Vagina (tissue), 2 donors: ENCODE measurements at places on chromosomes 13 and 19. TPM values are rescaled to one million over a fixed set of nuclear protein-coding genes. Genes with fewer than 3 reads are reported as not detected.

Gene SEMA6B
- 8.3 TPM for total RNA-seq

Gene NFIC
- total RNA-seq, result 142 TPM

Gene ZNF418
- 3.2 TPM for total RNA-seq

Gene PRTN3
- total RNA-seq, result not detected

Gene CYP4F11
- total RNA-seq, result 5.6 TPM

Gene SLC17A7
- total RNA-seq, result 0.74 TPM

DNA sequence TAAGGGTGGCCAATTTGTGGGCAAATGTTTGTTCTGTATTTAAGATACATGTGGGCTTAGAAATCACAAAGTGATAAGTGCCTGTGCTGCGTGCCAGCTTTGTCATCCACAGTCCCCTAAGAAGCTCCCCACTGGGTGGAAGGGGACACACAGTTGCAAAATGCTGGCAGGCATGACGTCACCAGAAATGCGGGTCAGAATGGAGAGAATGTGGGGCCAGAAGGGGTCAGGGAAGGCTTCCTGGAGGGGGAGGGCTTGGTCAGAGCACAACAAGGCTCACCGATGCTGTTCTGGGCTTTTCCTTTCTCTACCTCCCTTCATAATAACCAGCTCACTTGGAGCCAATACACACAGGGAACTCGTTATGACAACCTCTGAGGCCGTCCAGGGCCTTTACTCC, 207.3 kb downstream of the URI1 start:
- no peaks in the 10 kb centered on the region for H3K27me3 ChIP-seq
- H3K4me1 ChIP-seq, result no peaks in the 10 kb centered on the region
- no peaks in the 10 kb centered on the region for H3K36me3 ChIP-seq
- no peak for DNase-seq

- no peaks in the 10 kb centered on the region for H3K27me3 ChIP-seq
- DNase-seq, result no peak
- no peaks in the 10 kb centered on the region for H3K36me3 ChIP-seq
- no peaks in the 10 kb centered on the region for H3K4me1 ChIP-seq
Measured at GRCh38 chr13:91586609-91587008, 188.2 kb downstream of the GPC5 start.

- DNase-seq, result no peak
- H3K27me3 ChIP-seq, result no peaks in the 10 kb centered on the region
- no peaks in the 10 kb centered on the region for H3K4me1 ChIP-seq
- H3K36me3 ChIP-seq, result no peaks in the 10 kb centered on the region
- H3K4me3 ChIP-seq, result no peak overlapping the region
Measured at GRCh38 chr13:22141716-22142115, 470.8 kb downstream of the FGF9 start.

- no peaks in the 10 kb centered on the region for H3K27me3 ChIP-seq
- H3K4me1 ChIP-seq, result peaks cover 95% of the 10 kb centered on the region
- H3K27ac ChIP-seq, result peak overlapping the region; percentile 42
- DNase-seq, result no peak
Measured at GRCh38 chr19:1211494-1212234, 6.1 kb downstream of the STK11 start.

- DNase-seq, result no peak
- H3K27ac ChIP-seq, result no peak overlapping the region
- H3K27me3 ChIP-seq, result no peaks in the 10 kb centered on the region
- peaks cover 9% of the 10 kb centered on the region for H3K4me1 ChIP-seq
- H3K36me3 ChIP-seq, result no peaks in the 10 kb centered on the region
Measured at GRCh38 chr19:12567951-12568350, 16.7 kb upstream of the ZNF564 start.

DNA sequence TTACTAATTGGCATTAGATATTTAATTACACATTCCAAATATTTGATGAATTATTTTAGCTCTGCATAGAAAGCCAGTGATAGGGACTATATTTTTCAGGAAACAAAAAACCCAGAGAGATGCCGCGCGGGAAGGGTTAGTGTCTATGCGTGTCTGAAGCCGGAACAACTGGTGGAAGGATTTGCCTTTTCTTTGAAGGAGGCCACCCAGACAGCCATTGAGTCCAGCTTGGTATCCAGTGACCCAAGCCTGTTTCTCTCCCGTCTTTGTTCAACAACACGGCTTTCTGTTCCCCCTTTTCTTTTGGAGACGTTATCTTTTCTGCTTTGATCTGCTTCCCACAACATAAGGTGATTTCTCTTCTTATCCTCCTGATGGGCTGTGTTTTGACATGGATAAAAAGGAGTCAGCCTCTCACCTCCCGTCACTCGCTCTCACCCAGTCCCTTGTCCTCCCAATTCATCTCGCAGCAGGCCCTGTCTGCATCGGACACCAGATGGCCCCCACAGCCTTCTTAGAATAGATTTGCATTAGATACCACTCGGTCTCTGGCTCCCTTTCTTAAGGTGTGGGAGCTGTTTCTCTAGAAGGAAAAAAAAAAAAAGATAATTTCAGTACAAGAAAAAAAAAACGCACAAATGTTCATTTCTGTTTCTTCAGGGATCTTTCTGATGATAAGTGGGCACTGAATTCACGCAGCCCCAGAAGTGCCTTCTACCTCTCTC, 361.8 kb downstream of the ZNF536 start:
- H3K27me3 ChIP-seq, result no peaks in the 10 kb centered on the region
- H3K4me3 ChIP-seq, result no peak overlapping the region
- H3K4me1 ChIP-seq, result no peaks in the 10 kb centered on the region
- no peak overlapping the region for H3K27ac ChIP-seq

DNA sequence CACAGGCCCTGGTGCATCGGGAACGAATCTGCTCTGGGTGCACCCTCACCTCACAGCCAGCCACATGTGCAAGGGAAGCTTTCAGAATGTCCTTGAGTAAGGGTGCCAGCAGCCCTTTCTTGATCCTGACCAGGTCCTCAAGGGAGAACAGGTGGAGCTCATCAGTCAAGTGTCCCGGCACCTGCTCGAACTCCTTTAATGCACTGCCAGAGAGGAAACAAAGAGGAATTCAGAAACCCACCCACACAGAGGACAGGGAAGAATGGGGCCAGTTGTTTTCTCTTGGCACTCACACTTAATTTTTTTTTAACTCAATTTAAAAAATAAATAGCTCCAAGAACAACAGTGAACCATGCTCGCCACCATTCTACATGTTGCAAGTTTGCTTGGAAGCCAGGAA, 41.7 kb downstream of the RUBCNL start:
- H3K36me3 ChIP-seq, result no peaks in the 10 kb centered on the region
- H3K4me3 ChIP-seq, result no peak overlapping the region
- no peaks in the 10 kb centered on the region for H3K4me1 ChIP-seq
- H3K27me3 ChIP-seq, result no peaks in the 10 kb centered on the region
- DNase-seq, result no peak

DNA sequence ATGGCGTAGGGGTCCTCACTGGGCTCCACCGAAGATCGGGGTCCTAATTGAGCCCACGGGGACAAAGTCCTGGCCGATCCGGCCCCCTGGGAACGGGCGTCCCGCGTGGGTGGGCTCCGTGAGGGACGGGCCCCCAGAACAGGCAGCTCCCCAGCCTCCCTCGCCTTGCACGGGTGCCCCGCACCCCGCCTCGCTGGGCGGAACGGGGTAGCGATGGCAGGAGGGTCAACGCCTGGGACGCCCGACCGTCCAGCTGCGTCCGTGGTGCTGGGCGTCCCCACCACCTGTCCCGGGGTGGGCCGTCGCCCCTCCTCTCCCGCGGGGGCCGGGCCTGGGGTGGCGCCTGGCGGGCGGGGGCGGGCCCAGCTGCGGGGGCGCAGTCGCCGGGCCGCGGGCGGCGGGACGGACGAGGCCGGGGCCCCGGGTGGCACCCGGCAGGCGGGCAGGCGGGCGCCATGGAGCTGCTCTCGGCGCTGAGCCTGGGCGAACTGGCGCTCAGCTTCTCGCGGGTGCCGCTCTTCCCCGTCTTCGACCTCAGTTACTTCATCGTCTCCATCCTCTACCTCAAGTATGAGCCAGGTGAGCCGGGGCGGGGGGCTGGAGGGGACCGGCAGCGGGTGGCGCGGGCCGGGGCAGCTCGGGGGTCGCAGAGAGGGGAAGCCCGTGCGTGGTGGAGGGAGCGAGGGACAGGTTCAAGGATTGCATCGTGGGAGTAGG, at the start of gene TMEM38A:
TMEM38A (plus strand) TSS at position 377 of the 717 bp plus-strand sequence; CDS start at position 456, 79 bp downstream.
- peaks cover 6% of the 10 kb centered on the region for H3K36me3 ChIP-seq
- peak within 1 kb of the TSS; percentile 80 for H3K27ac ChIP-seq
- peak within 1 kb of the TSS; percentile 59 for H3K4me3 ChIP-seq
- DNase-seq, result no peak
- H3K27me3 ChIP-seq, result no peaks in the 10 kb centered on the region
- H3K4me1 ChIP-seq, result peaks cover 41% of the 10 kb centered on the region

DNA sequence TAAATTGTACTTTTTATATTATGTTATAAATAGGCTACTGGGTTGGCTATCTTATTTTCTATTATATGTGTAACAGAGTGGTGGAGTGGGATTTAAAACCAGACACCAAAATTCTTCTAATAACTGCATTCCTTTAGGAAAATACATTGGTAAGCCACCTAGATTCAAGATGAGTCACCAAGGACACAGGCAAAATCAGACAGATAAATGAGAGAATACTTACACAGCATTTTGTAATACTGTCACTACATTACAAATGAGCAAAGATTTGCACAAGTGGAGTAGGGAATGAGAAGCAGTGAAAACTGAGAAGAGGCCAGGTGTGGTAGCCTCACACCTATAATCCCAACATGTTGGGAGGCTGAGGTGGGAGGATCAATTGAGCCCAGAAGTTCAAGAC, 6.2 kb upstream of the SPART start:
- no peak for DNase-seq
- H3K4me1 ChIP-seq, result peaks cover 5% of the 10 kb centered on the region
- H3K27me3 ChIP-seq, result no peaks in the 10 kb centered on the region

DNA sequence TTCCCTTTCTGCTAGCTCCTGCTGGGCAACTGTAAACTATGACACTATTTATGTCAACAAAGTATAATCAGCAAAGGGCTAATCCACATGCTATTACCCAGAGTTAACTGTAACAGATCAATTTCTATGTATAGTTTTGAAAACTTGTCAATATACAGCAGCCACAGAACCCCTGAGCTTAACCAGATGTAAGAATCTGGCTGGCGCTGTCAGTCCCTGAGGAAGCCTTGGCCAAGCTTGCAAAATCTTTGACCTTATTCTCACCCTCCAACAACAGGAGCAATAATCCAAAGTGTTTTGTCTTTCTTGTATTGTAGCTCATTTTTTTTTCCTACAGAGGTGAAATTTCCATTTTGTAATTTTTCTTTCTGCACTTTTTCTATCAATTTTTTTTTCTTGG, 1230.1 kb upstream of the SLC10A2 start:
- no peak overlapping the region for H3K27ac ChIP-seq
- no peak overlapping the region for H3K4me3 ChIP-seq
- H3K27me3 ChIP-seq, result no peaks in the 10 kb centered on the region
- DNase-seq, result no peak

GRCh38 chr13:86608701-86609100, 809.5 kb upstream of the SLITRK6 start:
- DNase-seq, result no peak
- H3K27me3 ChIP-seq, result no peaks in the 10 kb centered on the region
- H3K36me3 ChIP-seq, result no peaks in the 10 kb centered on the region
- H3K4me3 ChIP-seq, result no peak overlapping the region

DNA sequence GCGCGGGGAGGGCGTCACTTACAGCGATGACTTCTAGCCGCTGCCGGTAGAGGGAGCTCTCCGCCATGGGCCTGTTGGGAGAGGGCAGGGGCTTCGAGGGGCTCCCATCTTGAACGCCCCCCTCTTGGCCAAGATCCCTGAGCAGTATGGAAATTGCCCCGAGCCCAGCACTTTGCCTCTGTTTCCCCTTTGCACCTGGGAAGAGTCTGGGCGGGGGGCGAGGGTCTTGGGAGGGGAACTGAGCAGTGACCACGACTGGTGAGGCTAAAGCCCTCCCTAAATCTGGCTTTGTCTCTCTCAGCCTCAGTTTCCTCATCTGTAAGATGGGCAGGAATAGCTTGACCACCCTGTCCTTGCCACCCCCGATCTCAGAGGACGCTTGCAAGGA, 2.8 kb downstream of the PALM3 start:
- DNase-seq, result no peak
- H3K4me3 ChIP-seq, result no peak overlapping the region
- H3K27me3 ChIP-seq, result no peaks in the 10 kb centered on the region

DNA sequence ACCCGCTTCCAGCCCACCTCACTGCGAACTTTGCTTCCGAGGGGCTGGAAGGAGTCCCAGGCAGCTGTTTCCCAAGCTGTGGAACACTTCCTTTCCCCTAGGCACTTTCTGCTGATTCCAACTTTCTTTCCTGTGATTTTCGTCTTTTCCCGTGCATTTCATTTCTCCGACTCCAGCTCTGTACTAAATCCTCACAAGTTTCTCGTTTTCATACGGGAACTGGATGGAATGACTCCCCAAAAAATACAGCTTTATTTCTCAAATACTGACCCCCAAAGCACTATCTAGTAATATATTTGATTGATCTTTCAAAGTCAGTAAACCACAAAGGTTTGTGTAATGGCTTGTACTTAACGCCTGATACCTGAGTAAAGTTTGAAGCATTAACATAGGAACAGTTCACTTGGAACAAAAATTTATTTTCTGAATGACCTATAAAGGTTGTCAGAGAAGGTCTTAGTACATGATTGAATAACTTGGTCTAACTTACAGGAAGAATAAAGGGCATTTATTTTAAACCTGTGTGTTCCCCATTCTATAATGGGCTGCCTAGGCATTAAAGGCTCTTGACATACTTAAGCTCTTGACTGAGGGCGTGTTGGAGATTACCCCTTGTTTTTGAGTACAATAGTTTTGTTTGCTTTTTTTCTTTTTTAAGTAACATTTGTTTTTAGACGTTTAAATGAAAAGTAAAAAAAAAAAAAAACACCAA, 1.3 kb upstream of the PCDH9 start:
- H3K4me1 ChIP-seq, result peaks cover 14% of the 10 kb centered on the region
- H3K36me3 ChIP-seq, result no peaks in the 10 kb centered on the region
- H3K4me3 ChIP-seq, result peak overlapping the region; percentile 68
- H3K27me3 ChIP-seq, result no peaks in the 10 kb centered on the region
- peak overlapping the region; percentile 83 for H3K27ac ChIP-seq

- no peaks in the 10 kb centered on the region for H3K4me1 ChIP-seq
- no peak for DNase-seq
- H3K36me3 ChIP-seq, result no peaks in the 10 kb centered on the region
- H3K27me3 ChIP-seq, result no peaks in the 10 kb centered on the region
- H3K4me3 ChIP-seq, result no peak overlapping the region
Measured at GRCh38 chr13:84553227-84553626, 671.0 kb upstream of the SLITRK1 start.

GRCh38 chr19:13827656-13828055, 32.4 kb downstream of the ZSWIM4 start:
- no peak overlapping the region for H3K27ac ChIP-seq
- no peaks in the 10 kb centered on the region for H3K4me1 ChIP-seq
- H3K36me3 ChIP-seq, result peaks cover 16% of the 10 kb centered on the region

DNA sequence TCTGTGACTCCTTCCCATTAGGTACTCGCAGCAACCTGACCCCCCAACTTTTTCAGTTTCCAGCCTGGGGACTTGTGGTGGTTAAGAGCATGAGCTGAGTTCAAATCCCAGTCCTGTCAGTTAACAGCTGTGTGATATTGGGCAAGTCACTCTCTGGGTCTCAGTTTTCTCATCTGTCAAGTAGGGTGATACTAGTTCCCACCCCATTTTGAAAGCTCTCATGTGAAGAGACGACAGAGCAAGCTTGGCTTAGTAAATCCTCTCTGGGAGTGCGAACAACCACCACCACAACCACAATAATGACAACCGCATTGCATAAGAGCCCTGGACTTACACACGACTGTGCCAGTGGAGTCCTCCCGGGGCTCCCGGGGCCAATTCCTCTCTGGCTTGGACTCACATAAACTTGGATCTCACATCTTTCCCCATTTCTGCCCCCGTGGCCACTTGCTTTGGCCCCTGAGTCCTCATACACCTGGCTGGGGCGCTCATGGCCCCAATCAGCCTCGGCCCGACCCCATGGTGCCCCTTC, 454 bp downstream of the BLVRB start:
- no peaks in the 10 kb centered on the region for H3K27me3 ChIP-seq
- H3K4me3 ChIP-seq, result peak overlapping the region; percentile 85
- H3K4me1 ChIP-seq, result peaks cover 45% of the 10 kb centered on the region
- DNase-seq, result peak; percentile 94
